ENCODE measurements at places on chromosomes 3 and 15.

- DNase-seq: no peak
Measured at GRCh38 chr3:30776186-30776815, 118.2 kb downstream of the GADL1 start.

- no peak for DNase-seq
Measured at GRCh38 chr3:138833899-138834595, 681 bp downstream of the PIK3CB start.

DNA sequence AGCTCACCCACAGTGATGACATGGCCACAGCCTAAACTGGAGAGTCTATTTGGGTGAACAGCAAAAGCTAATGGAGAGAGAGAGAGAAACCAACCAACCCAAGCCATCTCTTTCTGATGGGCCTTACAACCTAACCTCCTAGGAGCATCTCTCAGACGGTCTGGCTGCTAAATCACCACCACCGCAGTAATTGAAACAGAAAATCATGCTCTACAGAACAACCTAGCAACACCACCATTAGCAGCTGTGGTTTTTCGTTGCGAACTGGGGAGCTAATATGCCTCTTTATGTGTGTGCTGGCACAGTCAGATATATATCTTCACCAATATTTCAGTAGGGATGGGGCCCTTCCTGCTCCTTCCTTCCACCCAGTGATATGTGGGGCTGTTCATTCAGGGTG, 166.9 kb upstream of the PROK2 start:
- no peak for DNase-seq

GRCh38 chr3:68274286-68274685, 619.9 kb upstream of the SUCLG2 start:
- no peak for DNase-seq

GRCh38 chr3:130894130-130894985, 474 bp downstream of the ATP2C1 start:
- DNase-seq: no peak

GRCh38 chr3:355622-356021, 159.1 kb downstream of the CHL1 start:
- no peak for DNase-seq

- no peak for DNase-seq
Measured at GRCh38 chr3:36674816-36675215, 89.5 kb downstream of the DCLK3 start.

DNA sequence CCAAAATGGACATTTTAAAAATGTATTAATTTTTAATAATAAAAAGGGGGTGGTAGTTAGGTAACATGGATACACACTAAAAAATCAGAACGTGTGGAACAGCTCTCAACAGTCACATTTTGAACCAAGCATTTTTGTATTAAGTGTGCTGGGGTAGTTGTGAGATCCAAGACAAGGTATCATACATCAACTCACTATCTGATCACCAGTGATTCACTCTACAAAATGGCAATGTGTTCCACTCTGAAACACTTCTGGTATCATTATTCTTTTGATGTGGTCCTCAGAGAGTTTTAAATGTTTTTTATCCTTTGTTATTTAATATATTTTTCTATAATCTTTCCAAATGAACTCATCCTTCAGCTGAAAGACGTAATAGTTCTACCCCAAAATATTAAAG, 5.4 kb downstream of the HACL1 start:
- no peak for DNase-seq

DNA sequence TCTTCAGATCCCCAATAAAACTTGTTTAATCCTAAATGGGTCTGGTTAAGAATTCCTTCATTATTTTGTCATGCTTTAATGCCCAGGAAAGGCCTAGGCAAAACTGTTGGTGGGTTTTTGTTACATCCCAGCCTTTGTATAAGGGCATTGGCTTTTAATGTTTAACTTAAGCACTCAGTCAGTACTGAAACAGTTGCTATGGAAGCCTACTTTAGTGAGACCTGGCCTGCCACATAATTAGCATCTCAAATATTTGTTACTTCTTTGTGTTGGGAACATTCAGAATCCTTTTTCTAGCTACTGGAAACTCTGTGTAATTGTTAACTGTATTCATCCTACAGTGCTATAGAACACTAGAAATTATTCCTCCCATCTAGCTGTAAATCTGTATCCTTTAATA, 369.6 kb upstream of the ATP10A start:
- DNase-seq: no peak

DNA sequence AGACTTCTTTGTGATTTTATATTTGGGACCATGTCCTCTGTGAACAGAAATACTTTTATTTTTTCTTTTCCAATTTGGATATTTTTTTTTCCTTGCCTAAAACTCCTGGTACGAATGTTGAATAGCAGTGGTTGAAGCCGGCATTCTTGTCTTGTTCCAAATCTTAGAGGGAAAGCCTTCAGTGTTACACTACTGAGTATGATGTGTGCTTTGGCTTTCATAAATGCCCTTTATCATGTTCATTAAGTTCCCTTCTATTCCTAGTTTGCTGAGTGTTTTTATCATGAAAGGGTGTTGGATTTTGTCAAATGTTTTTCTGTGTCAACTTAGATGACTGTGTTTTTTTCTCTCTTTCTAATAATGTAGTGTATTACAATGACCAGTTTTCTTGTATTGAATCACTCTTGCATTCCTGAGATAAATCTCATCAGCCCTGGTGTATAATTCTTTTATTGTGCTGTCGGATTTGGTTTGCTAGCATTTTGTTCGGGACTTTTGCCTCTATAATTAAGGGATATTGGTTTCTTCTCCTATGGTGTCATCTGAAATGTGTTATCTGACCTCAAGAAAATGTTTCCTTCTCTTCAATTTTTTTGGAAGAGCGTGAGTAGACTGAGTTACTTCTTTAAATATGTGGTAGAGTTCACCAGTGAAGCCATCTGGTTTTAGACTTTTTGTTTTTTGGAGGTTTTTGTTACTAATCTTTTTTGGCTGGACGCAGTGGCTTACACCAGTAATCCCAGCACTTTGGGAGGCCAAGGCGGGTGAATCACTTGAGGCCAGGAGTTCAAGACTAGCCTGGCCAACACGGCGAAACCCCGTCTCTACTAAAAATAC, 33.3 kb downstream of the MAP1A start:
- DNase-seq: no peak

GRCh38 chr3:57983734-57984518, 24.3 kb upstream of the FLNB start:
- no peak for DNase-seq

GRCh38 chr3:69872783-69873378, 126.7 kb upstream of the SAMMSON start:
- DNase-seq: no peak

- DNase-seq: no peak
Measured at GRCh38 chr15:49435174-49435573, 12.1 kb downstream of the FGF7 start.

DNA sequence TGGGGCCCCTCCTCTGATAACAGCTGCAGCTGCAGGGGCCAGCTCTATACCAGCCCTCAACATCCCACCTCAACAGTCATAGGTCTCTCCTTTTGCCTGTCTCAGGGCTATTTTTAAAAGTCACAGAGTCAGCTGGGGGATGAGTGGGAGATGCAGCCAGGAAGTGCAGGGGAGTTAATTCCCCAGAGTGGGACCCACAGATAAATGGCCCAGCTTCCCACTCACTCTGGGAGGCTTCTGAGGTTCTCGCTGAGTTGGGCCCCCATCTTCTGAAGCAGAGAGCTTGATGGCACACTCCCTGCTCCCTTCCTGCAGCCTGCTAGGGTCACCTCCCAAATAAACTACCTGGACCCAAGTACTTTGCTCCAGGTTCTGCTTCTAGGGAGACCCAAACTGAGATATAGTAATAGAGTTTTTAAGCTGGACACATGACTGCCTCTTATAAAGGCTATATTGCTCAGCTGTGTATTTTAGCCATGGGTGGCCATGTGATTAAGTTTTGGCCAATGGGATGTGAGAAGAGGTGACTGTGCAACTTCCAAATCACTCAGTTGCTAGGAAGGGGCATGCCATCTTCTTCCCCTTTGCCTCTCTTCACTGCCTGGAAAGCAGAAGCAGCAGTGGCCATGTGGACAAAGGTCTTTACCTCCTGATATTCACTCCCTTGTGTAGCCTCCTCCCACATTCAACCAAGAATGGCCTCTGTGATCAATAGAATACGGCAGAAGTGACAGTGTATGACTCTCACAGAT, 15.5 kb upstream of the VIPR1 start:
- DNase-seq: no peak

- no peak for DNase-seq
Measured at GRCh38 chr15:69653846-69654245, 201.2 kb downstream of the RPLP1 start.

- DNase-seq: no peak
Measured at GRCh38 chr3:171508676-171509075, 48.5 kb upstream of the TNIK start.

DNA sequence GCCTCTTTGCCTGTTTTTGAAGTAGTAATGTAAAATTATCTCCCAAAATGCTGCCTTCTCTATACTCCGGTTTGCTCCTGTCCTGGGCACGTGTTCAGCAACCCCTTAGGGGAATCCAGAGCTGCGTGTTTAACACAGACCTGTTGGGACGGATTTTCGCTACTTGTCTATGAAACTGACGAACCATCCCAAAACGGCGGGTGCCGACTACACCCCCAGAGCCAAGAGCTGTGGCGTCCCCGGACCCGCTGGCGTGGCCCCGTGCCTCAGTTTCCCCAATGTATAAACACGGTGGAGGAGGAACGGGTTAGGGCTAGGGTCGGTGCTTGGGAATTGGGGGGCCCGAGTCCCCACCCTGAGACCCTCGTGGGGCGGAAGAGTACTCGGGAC, 473 bp downstream of the FHIT start:
- DNase-seq: no peak

- DNase-seq: no peak
Measured at GRCh38 chr3:42680271-42680670, 5.1 kb upstream of the KLHL40 start.

DNA sequence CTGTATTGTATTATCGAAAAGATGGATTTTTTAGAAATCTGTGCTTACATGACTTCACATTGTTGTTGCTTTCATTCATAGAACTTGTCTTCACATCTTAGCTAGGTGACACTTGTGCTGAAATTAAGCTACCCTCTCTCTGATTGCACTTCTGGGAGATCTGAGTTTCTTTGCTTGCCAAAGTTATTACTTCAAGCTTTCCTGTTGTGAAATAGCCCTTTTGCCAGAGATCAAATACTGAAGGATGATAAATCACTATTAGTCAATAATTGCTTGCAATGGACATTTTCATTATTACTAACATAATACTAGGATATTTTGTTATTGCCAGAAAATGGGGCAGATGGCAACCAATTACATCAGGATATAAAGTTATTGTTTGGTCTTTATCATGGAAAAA, 34.7 kb downstream of the PIK3CA start:
- DNase-seq: no peak

- DNase-seq: no peak
Measured at GRCh38 chr3:188446014-188446413, 292.1 kb downstream of the LPP start.

DNA sequence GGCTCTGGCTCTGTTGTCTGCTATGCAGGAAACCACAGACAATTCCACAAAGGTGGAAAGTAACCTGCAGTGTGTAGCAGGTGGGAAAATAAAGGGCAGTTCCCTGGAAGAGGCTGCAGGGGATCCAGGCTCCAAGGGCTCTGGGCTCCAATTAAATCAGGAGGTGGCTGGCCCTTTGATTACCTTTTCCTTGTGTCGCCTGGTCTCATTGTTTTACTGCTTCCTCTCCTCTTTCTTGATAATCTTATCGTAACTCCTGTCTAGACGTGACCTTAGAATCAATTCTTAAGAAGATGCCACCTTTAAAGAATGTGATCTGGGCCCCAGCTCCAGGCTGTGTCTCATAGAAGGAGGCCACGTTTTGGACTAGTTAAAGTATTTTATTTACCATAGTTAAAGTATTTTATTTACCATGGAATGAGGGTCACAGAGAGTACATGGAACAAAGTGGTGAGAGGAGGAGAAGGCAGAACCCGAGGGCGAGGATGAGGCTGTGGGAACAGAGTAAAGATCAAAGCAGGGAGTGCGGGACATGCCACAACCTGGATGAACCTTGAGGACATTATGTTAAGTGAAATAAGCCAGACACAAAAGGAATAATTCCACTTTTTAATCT, 237.5 kb upstream of the STT3B start:
- no peak for DNase-seq

DNA sequence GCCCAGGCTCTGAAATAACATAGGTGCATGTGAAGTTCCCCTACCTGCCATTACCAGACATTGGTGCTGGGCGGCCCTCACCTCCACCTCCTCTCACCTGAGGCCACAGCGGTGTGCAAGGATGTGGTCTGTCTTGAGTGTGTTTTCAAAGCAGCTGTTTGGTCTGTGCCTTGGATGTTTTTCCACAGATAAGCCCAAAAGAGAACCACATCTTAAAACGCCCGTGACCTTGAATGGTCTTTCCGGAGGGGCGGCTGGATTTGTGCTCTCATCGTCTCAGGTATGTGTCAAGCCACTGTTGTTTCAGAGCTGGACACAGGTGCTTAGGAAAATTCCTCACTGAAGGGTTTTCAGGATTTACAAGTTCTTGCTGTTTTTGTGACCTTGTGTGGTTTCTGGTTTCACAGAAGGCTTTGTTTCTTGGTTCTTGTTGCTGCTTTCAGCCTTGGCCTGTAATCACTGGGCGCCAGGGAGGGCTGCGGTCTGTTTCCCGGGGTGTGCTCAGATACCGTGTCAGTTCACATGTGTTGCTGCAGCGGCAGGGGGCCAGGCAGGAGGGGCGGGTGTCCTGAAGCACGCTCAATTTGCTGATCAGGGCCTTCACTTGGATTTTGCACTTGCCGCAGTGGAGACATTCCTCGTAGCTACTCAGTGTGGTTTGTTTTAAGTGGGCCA, 128.4 kb downstream of the IGF1R start:
- DNase-seq: peak; percentile 30

DNA sequence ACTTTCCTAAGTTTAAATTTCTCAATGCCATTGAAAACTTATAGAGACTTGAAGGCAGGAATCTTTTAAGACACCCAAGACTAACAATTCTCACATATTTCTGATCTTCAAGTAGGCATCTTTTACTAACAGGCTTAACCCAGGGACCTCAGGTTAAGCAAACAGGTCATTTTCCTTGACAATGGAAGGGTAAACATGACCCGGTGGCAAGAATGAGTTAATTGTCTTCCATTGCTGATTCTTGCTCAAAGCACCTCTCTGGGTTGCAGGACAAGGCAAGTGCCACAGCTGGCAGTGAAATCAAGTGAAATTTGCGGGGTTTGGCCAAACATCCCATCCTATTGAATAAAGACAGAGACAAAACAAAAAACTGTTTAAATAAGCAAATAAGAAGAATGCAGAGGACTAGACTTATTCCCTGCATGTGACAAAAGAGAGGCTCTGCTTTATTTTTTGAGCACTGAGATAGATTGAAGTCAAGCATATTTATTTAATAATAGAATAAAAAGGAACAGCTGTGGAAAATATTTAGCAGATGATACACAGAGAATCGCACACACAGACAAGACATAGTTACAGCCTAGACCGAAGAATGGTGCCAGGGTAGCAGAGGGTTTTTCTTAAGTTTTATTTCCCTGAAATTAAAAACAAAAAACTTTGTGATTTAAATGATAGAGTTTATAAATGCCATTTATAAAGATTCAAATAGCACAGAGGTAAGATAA, 56.0 kb upstream of the MITF start:
- no peak for DNase-seq
